Esophagus muscularis mucosa (tissue), 4 donors: ENCODE measurements at places on chromosomes 13 and 19.

DNA sequence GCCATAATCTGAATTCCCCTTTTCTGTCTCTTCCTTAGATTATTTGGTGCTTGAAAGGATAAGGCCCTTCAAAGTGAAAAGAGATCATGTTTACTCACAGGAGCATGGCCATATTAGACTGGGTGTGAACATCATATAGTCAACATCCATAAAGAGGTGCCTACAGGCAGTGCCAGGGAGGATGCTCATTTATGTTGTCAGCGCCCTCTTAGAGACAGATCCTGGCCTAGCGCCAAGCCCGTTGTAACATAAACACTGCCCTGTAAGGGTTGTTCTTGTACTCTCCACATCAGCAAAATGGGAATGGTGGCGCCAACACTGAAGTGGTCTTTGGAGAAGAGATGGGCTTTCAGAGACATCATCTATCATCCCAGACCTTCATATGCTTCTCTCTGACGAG is 16.1 kb downstream of the PCDH8 start:
- no peak for DNase-seq

- no peak for DNase-seq
Observed at GRCh38 chr19:50569938-50570540, 1.8 kb upstream of the LRRC4B start.

- no peak for DNase-seq
Observed at GRCh38 chr13:44879452-44880058, 109.7 kb downstream of the NUFIP1 start.

- DNase-seq, result no peak
Observed at GRCh38 chr19:6743714-6744380, 4.4 kb downstream of the TRIP10 start.

GRCh38 chr13:30338331-30338851 is 31.0 kb upstream of the KATNAL1 start:
- peak; percentile 81 for DNase-seq

GRCh38 chr19:11373166-11373884 is 1.1 kb upstream of the SWSAP1 start:
- no peak for DNase-seq

- DNase-seq, result no peak
Observed at GRCh38 chr13:38135592-38135991, 214.1 kb upstream of the UFM1 start.

- DNase-seq, result no peak
Observed at GRCh38 chr19:38958301-38958700, 17.2 kb downstream of the FBXO17 start.

DNA sequence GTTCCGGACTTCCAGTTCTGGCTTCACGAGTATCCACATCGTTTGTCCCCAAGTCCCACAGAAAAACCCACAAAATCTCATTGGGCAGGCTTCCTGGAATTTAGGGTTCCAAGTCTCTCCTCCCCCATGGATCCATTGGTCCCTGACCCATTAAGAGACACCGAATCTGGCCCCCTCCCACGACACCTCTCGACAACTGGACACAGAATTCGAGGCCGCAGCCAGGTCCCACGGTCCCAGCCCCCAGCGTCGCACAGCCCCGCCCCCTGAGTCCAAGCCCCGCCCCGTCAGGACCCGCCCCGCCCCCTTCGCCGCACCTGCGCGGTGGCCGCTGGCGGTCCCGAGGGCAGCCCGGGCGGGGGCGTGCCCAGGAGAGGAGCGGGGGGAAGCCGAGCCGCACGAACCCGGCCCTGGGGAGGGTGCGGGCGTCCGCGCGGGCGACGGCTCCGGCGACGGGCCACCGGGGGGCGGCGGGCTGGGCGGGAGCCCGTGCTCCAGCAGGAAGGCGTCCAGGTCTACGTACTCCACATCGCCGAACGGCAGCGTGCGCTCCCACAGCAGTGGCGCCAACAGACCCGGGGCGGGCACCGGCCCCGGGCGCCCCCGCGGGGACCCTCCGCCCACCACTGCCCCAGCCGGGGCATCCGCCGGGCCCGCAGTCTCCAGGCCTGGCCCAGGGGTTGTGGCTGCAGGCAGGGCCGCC is 1.8 kb downstream of the DBP start:
- no peak for DNase-seq

DNA sequence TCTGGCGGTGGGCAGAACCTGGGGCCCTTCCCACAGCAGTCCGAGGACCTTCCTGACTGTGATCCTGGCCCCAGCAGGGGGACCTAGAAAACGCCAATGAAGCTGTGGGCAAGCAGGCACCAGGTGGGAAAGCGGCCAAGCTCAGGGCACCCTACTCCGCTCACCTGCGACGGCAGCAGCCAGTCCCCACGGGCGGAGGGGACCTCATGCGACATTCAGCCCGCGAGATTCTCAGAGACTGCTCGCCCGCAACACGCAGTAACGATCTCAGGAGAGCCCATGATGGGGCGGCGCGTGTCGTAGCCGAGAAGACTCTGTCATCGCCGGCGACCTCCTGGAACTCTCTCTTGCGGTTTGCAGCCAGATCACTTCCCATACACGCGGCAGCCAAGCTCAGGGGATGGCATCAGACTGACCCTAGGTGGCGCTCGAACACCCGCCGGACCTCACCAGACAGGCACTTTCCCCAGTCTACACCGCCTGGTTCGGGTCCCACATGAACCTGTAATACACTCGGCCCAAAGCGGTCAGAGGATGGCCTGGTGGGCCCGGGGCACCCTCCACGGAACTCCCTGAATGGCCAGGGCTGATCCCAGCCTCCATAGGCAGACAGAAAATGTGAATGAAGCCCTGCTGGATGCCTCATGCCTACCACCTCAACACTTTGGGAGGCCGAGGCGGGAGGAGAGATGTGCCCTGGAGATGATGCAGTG is 26.5 kb downstream of the MAN2B1 start:
- DNase-seq, result peak; percentile 93

GRCh38 chr13:52851137-52851962 is 2.9 kb upstream of the PCDH8 start:
- no peak for DNase-seq

GRCh38 chr19:36196249-36196648 is 18.2 kb downstream of the ZNF565 start:
- DNase-seq, result no peak

DNA sequence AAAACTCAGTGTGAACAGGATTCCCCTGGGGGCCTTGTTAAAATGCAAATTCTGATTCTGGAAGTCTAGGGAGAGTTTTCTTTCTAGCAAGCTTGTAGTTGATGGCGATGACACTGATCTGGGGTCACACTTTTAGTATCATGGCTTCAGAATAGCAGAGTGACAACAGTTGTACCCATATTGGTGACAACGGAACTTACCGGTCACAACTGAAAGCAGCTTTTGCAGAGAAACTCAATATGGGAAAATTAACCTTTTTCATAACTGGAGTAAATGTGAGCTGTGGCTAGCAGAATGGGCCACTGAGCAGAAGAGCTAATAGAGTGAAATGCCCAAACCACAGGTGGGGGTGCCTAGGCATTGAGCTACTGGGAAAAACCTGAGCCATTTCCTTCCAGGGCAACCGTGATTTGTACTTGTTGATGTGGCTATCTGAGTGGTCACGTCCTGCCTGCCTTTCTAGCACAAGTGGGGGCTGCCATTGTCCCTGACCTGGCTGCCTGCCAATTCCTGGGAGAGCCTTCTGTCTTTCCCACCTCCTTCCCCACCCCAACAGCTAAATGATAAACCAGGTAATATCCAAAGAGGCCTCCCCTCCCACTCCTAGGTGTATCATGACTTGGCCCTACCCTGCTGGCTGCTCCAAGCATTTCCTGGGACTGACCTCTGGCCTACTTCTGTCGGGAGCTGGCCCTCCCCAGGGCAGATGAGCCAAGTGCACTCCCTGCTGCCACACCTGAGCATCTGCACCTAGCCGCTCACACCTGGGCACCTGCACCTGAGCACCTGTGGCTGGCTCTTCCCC is 1.7 kb upstream of the SLC10A2 start:
- DNase-seq, result no peak

DNA sequence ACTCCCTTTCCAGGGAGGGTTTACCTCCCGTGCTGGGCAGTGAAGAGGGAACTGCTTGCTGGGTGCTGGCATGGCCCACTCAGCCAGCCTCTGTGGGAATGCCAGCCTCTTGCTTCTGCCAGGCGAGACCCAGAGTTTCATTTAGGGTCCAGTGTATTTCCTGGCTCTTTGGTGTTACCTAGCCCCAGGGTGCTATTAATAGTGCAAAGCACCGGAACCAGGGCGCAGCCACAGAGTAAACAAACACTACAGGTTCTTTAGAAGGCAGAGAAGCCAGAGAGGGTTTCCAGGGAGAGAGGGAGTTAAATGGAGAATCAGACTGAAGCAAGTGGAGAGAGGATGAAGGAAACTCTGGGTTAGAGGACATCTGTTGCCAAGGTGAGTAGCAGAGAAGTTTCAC is 74.9 kb upstream of the SPATA13 start:
- no peak for DNase-seq

DNA sequence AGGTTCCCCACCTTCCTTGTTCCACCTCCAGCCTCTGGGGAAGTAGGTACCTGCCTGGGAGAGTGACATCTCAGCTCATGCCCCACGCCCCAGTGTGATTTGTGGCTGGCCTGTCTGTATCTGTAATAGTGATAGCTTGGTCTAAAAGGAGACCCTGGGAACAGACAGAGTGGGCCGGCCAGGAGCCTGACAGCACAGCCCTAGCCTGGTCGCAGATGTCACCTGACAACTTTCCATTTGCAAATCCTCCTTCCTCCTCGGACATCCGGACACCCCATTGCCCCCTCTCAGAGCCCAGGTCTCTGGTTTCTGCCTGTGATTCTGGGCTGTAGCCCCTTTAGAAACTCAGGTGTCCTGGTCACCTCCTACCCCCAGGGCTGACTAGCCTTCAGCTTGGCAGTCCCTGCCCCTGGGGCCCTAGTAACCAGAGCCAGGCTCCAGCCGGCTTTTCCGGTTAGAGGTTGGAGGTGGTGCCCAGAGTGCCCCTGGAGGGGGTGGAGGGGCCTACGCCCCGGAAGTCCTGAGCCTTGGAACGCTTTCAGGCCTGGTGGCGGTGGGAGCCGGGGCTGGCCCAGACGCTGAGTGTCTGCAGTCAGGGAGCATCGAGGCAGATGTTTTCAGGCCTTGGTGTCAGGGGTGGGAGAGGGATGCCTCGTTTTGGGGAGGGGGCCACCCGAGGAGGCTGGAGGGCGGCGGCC is 6.5 kb downstream of the LRRC8E start:
- no peak for DNase-seq

DNA sequence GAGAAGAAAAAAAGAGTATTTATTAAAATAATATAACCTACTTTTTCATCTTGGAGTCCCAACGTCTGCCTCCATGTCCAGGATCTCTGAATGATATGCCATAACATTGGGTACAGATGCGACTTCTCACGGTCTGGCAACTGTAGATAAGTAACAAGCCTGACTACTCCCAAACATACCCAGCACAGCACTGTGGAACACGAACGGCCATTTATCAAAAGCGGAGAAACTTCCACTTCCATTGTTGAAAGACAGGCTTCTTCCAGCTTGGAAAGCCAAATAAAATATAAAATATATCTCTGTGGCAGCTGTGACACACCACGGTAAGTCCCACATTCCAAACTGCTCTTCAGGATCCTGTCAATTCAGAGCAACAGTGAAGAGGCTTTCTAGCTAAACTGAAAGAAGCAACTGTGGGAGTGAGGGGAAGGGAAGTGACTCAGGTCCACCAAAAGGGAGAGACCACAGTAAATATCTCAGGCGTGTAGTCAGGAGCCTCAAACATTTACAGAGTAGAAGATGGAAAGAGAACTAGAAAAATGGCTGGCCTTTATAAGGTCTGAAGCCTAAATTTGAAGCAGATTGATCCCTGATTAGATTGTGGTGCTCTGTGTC is 331.7 kb downstream of the LIG4 start:
- DNase-seq, result no peak

DNA sequence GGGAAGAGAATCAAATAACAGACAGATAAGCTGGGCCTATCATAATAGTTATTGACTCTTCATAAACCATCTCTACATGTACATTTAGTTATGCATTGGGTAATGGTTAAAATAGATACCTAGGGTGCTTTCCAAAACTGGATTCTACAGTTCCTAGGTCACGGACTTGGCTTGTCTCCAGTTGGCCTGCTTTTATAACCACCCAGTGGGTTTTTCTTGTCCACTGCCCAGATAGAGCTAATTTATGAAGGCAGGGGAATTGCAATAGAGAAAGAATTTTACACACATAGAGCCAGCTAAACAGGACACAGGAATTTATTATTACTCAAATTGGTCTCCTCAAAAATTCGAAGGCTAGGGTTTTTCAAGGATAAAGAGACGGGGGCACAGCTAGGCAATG is 97.3 kb downstream of the FAM216B start:
- DNase-seq, result no peak

DNA sequence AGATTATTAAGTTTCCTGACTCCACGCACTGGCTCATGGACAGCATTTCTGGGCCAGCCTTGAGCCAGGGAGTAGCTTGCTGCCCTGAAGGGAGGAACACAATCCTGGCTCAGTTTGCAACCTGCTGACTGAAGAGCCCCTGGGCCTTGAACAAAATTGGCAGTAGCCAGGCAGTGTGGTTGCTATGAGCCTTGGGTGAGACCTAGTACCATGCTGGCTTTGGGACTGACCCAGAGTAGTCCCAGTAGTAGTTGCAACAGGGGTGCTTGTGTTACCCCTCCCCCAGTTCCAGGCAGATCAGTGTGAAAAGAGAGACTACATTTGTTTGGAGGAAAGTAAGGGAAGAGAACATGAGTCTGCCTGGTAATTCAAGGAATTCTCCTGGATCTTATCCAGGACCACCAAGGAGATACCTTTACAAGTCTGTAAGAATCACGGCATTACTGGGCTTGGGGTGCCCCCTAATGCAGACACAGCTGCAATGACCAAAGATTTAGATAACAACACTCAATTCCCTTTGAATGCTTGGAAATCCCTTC is 22.0 kb downstream of the ITGBL1 start:
- DNase-seq, result no peak

DNA sequence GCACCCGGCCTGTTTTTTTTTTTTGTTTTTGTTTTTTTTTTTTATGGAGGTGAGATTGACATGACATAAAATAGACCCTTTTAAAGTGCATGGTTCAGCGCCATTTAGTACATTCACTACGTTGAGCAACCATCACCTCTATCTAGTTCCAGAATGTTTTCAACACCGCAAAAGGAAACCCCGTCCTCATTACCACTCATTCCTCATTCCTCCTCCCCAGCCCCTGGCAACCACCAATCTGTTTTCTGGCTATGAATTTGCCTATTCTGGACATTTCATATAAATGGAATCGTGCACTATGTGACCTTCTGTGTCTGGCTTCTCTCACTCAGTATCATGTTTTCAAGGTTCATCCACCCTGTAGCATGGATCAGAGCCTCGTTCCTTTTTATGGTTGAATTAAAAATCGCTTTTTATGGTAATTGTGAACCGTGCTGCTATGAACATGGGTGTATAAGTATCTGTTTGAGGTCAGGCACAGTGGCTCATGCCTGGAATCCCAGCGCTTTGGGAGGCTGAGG is 9.9 kb upstream of the ADGRE5 start:
- DNase-seq, result no peak

DNA sequence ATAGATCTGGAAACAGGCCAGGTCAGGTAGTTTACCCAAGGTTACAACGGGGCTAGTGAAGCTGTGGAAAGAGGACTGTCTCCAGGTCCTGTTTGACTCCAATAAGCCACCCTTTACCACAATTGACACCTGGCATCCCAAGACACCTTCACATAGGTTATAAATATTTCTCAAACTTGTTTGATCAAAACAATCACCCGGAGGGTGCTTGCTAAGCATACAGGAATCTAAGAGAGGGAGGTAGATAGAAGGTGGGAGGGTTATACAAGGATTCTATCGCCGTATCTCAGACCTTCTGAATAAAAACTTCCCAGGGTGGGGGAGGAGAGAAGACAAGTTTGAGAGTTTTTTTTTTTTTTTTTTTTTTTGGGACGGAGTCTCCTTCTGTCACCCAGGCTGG is 55.4 kb downstream of the MICU2 start:
- no peak for DNase-seq
